Posterior cingulate gyrus (tissue), 11 donors: ENCODE measurements at places on chromosomes 11 and 22.

- DNase-seq: no peak
These were observed 12.6 kb upstream of the MMP20 start for GRCh38 chr11:102637731-102638130.

GRCh38 chr11:31529701-31530100, 20.1 kb downstream of the ELP4 start:
- DNase-seq: no peak

DNA sequence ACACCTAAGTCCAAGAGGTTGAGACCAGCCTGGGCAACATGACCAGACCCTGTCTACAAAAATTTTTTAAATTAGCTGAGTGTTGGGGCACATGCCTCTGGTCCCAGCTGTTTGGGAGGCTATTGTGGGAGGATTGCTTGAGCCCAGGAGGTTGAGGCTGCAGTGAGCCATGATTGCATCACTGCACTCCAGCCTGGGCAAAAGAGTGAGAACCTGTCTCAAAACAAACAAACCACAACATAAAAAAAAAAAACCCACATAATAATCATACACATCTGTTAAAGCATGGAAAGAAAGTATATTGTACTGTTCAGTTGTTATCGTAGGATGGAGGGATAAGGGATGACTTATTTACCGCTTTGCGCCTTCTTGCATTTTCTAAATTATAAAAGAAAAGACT, 35.9 kb upstream of the GRK2 start:
- DNase-seq: no peak

GRCh38 chr11:1772270-1773130, 8.8 kb upstream of the CTSD start:
- no peak for DNase-seq
